ENCODE measurements at places on chromosomes 7 and 10. TPM values are rescaled to one million over a fixed set of nuclear protein-coding genes. Genes with fewer than 3 reads are reported as not detected.

DNA sequence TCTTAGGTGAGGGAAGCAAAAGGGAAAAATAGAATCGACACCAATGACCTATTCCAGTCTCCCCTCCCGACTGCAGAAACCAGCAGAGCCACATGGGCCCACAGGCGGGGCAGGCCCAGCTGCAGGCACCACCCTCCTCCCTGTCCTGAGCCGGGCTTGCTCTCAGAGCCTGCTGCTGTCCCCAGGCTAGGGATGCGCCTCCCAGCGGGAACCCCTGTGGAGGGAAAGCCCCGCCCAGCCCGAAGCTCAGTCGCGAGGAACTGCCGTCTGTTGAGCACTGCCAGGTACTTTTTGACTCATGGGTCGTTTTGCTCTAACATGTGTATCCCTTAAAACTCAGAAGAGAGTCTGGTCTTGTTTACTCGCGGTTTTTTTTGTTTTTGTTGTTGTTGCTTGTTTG, 124.5 kb upstream of the RET start:
- H3K36me3 ChIP-seq, result no peaks in the 10 kb centered on the region
- H3K4me1 ChIP-seq, result no peaks in the 10 kb centered on the region
- peak; percentile 22 for DNase-seq

DNA sequence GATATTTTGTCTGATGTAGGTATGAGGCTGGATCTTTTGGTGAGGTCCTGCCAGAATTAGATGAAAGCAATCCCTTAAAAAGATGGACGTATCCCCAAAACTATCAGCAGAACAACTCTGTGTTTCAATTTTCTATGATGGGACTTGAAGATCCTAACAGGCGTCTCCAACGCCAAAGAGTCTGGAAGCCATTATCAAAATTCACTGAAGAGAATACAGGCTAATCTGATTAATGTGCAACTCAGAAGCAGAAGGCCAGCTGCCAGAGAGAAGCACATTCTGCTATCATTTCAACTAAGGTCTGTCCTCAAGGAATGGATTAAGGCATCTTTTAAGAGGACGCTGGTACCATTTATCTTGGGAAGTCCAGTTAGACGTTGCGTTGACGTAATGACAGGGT, 119.7 kb downstream of the FGFR2 start:
- no peak for DNase-seq
- no peak overlapping the region for H3K27ac ChIP-seq
- H3K4me3 ChIP-seq, result no peak overlapping the region

- no peaks in the 10 kb centered on the region for H3K4me1 ChIP-seq
- no peak overlapping the region for H3K4me3 ChIP-seq
- no peak overlapping the region for H3K27ac ChIP-seq
- DNase-seq, result no peak
- H3K27me3 ChIP-seq, result no peaks in the 10 kb centered on the region
Measured at GRCh38 chr10:17883621-17884020, 68.1 kb upstream of the SLC39A12 start.

- H3K4me3 ChIP-seq, result no peak overlapping the region
- peaks cover 5% of the 10 kb centered on the region for H3K36me3 ChIP-seq
- H3K4me1 ChIP-seq, result peaks cover 38% of the 10 kb centered on the region
- no peaks in the 10 kb centered on the region for H3K27me3 ChIP-seq
- H3K27ac ChIP-seq, result no peak overlapping the region
Measured at GRCh38 chr10:12559578-12560178, 210.3 kb downstream of the CAMK1D start.

DNA sequence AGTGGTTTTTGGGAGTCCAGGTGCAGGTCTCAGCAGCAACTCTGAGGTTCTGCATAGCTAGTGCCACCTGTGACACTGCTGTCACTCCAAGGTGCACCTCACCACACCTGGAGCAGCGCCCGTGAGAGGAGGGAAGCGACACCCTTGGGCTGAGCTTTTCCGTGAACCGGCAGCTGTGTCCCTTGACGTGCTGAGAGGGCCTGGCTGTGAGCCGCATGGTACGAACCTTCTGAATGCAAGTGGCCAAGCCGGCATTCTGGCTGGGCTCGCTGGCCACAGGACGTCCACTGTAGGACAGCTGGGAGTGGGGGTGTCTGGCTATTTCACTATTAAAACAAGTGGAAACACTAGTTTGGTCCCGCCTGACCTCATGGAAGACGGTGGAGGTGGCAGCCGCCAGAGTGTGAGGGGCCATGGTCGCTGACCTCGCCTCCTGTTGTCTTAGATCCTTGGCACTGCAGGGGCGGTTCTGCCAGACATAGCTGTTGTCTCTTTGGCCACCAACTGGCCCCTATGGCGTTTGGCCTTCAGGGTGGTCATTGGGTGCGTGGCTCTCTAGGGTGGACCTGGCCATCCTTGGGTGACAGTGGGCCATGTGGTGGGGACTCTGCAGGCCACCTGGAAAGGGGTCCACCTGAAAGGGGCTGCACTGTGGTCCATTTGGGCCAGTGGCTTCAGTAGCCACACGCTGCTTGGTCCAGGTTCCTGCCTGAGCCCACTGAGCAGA, 12.9 kb downstream of the INPP5A start:
- H3K4me3 ChIP-seq, result peak overlapping the region; percentile 71
- H3K27ac ChIP-seq, result peak overlapping the region; percentile 88
- peaks cover 31% of the 10 kb centered on the region for H3K4me1 ChIP-seq
- no peak for DNase-seq

DNA sequence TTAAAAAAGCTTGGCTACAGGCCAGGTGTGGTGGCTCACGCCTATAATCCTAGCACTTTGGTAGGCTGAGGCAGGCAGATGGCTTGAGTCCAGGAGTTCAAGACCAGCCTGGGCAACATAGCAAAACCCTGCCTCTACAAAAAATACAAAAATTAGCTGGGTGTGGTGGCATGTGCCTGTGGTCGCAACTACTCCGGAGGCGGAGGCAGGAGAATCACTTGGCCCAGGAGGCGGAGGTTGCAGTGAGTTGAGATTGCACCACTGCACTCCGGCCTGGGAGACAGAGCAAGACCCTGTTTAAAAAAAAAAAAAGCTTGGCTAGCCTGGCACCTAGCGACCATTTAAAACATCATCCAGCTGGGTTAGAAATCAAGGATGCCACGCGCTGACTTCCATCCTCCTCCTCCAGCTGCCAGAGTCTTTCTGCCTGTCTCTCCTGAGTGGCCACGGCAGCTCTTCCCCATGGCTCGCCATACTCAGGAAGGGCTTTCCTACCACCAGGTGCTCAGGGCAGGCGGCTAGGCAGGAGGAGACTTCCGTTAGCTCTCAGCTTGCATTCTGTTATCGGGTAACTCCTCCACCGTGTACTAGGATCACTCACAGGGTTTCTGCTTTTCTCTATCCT, 45.0 kb downstream of the DENND2A start:
- H3K4me1 ChIP-seq, result peaks cover 5% of the 10 kb centered on the region
- DNase-seq, result no peak
- H3K27ac ChIP-seq, result no peak overlapping the region
- H3K4me3 ChIP-seq, result no peak overlapping the region
- H3K27me3 ChIP-seq, result peaks cover 34% of the 10 kb centered on the region
- H3K36me3 ChIP-seq, result no peaks in the 10 kb centered on the region

DNA sequence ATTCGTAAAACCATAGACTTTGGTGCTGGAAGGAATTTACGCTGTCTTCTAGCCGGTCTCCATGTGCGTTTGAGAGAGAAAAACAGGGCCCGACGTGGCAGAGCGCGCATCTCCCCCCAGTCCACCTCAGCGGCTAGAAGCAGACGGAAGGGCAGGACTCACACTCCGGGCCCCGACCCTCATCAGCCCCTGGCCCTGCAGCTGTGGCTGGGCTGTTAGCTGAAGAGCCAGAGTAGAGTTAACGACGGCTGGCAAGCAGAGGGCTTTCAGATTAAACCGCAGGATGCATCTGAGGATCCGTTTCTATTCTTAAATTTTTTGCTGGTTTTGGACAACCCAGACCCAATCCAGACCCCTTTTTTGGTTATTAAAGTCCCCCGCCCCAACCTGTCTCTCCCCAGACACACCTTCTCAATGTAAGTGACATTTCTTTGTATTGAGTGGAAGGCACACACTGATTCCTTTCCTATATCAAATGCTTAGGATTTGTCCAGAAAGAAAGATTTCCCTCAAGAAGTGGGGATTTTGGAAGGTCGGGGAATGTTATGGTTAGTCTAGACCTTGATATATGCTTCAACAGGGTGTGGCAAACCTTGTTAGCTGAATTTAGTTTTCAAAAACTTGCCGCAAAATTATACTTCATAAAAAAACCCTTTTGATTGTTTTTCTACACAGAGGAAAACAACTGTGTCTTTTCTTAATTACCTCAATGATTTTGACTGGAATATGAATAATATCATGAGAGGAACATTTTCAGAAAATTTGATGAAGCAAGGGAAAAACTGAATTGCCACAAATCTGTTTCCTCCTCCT, 1.7 kb upstream of the TBX20 start:
- no peak for DNase-seq
- H3K4me1 ChIP-seq, result peaks cover 4% of the 10 kb centered on the region
- H3K27ac ChIP-seq, result no peak overlapping the region
- peaks cover 78% of the 10 kb centered on the region for H3K27me3 ChIP-seq
- H3K36me3 ChIP-seq, result peaks cover 7% of the 10 kb centered on the region

Gene COBL
- total RNA-seq, result not detected

Gene DYNC1I1
- not detected for total RNA-seq
